NCI-H226 (cell line): ENCODE measurements at places on chromosomes 11 and 22.

DNA sequence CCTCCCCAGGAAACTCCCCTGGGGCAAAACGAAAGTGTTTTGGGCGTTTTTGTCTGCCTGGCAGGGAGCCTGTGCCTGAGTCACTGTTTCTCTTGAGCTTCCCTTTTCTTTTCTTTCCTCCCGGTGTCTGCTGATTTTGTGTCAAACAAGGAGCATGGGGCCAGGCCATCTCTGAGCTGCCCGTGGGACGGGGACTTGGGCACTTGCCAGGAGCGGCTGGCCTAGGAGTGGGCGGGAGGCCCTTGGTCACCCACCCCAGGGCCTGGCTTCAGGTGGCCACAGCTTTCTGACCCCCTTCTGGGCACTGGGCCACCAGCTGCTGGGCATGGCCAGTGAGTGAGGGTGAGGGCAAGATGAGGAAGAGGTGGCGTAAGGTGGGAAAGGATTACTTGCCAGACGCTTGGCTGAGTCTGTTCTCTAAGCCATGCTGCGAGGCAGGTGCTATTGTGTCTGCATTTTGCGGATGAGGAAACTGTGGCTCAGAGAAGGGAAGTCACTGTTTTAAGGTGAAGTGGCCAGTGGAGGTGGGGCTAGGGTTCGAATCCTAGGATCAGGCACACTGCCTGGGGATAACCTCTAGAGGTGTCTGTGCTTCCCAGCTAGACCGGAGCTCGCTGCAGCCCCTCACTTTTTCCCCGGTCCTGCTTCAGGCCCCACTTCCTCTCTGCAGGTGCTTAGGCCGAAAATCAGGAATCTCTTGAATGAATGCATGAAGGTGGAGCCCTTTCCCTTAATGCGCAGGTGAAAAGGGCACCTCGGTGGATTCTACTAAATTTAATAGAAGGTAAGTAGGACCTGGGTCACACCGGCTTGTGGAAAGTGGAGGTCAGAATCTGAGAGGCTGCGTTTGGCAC is 7.8 kb upstream of the NFAM1 start:
- DNase-seq = no peak

GRCh38 chr11:65954771-65955170 is 6.8 kb upstream of the SART1 start:
- DNase-seq = no peak

DNA sequence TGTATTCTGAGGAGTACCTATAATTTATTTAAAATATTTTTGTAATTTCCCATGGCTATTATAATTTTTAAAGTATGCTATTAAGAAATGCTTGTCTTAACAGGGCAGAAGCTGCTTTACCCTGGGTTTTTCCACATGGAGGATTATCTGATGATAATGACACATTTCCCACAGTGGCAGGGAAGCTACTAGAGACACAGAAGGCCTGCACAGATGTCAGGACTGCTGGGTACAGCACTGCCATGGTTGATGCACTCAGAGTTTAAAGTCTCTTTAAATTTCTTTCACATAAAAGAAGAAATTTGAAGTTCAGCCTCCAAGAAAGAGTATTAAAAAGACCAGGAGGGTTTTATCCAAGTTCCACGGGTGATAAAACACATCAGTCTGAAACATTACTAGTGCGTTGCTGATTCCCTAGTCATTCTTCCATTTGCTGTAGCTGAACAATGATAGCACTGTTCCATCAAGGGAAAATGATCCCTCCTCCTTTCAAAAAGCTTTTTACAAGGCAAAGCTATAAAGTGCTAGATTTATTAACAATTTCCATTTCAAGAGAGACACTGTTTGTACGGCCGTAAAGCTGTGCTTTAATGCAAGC is 363.0 kb downstream of the CNTN5 start:
- DNase-seq = no peak

DNA sequence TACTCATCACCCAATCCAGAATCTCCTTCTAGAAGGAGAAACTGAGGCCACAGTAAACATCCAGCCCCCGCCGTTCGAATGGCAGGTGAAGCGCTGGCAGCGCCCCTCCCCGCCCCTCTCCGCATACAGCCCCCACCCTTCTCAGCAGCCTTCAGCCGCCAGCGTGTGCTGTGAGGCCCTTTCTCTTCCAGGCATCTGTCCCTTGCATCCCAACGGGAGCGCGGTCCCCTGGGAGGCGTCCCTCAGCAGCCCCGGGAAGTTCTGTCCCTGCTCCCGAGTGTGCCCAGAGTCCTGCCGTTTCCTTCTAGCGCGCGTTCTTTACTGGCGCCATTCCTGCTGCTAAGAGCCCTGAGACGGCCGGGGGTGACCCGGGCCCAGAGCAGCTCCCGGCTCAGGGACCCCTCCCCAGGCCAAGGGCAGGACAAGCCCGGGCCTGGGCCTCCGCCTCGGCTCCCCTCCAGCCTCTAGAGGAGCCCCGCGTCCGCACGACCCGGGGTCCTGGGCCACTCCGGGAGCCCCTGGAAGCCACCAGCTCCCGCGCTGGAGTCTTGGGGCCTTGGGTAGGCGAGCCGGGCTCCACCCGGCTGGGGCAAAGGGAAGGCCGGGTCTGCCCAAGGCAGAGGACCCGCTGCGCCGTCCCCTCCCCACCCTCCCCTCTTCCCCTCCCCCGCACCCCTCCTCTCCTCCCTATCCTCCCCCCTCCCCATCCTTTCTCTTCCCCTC is 450.4 kb downstream of the OPCML start:
- DNase-seq = no peak

DNA sequence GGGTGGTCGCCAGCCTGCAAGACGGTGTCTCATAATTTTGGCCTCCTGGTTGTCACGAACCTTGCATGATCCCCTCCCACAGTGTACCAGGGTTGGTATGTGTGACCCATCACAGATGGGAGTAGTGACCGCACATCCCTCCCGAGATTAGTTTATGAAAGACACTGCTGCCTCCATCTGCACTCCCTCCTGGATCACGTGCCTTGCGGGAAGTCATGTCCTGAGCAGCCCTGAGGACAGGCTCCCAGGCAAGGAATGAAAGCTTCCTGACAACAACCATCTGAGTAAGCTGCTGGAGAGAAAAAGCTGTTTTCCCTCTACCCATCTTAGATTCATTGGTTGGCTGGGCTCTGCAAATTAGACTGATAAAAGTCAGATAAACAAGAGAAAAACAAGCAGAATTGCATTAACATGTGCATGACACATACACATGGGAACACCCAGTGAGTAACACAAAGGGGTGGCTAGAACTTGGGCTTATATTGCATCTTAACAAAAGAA is 14.4 kb upstream of the PAMR1 start:
- no peak for DNase-seq

GRCh38 chr11:90330632-90331031 is 107.8 kb upstream of the CHORDC1 start:
- DNase-seq = no peak

DNA sequence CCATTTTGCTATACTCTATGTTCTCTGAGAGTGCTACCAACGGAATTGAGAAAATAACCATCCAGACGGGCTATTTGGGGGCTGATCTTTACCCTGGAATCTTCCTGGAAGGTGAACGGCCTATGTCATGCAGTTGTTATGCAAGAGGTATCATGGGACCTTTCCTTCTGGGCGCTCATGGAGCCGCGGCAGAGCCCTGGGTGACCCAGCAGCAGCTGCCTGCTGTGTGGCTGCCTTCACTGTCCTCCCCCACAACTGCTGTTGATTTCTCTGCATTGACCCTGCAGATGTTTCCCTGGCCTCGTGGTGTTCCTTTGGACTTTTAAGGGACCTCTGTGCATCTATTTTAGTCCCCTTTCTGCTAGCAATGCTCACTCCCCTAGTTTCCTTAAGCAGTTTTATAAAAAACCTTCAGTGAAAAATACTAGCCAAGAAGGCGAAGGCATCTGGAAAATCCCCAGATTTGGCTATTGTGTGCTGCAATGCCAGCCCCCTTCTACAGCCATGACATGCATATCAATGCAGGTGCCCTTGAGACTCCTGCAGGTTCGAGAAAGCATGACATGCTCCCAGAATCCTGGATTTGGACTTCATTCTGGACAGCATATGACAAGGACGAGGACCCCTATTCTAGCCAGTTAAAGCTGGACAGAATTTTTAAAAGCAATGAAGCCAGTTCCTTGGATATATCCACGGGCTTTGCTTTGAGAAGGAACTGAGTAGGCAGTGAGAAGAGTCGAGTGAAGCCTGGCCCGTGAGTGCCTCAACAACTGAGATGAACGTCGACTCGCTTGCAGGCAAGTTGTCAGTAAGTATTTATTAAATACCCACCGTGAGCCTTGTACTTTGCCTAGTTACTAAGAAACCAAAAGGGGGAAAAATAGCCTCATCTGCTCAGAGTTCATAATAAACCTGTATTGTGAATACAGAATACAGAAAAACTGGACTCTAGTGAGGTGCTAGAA is at the start of gene SLC25A18:
TSS of gene SLC25A18 (plus strand) at position 593 of the 965 bp plus-strand sequence. CDS start 16,447 bp downstream, outside the sequence.
- DNase-seq = no peak

- no peak for DNase-seq
These were observed 960.6 kb downstream of the BRD1 start for GRCh38 chr22:48866906-48867681.

- no peak for DNase-seq
These were observed 238.1 kb upstream of the BLID start for GRCh38 chr11:122354025-122354697.

- no peak for DNase-seq
These were observed 63.5 kb downstream of the ATM start for GRCh38 chr11:108286370-108286769.

GRCh38 chr11:41005986-41006385 is 453.5 kb downstream of the LRRC4C start:
- no peak for DNase-seq

DNA sequence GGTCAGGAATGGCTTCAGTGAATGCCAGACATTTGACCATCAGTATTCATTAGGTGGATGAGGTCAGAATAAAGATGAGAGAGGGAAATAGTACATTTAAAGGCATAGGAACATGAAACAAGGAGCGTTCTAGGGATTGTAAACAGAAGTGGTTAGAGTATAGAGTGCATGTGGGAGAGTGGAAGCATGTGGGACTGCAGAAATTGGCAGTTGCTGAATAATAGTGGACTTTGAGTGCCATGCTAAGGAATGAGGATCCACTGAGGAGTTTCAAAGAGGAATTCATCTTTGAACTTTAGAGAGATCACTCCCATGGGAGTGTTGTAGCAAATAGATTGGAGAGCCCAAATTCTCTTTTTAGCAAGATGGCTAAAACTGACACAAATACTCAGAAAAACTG is 7.9 kb downstream of the RNF169 start:
- DNase-seq = no peak

- DNase-seq = peak; percentile 4
These were observed 101.1 kb downstream of the GRIK4 start for GRCh38 chr11:120612513-120613263.

- no peak for DNase-seq
These were observed 8.0 kb downstream of the B3GNT6 start for GRCh38 chr11:77042111-77042726.

- DNase-seq = no peak
These were observed 3.1 kb upstream of the TM7SF2 start for GRCh38 chr11:65108469-65109123.

GRCh38 chr11:32052215-32052614 is 38.7 kb upstream of the RCN1 start:
- peak; percentile 23 for DNase-seq

DNA sequence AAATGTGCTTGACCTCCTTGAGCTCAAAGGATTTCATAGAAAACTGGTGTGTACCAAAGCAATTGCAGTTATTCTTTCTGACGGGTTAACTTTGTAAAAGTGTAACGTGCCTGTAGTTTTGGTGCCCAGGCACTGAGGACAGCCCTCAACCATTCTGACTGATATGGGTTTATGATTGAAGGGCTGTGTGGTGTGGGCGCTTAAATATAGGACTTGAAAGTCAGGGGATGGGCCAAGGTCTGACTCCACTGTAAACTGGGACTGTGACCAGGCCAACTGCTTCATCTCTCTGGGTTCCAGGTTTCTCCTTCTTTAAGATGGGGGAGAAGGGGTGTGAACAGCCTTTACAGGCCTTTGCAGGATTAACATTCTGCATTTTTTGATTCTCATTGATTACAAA is 191.1 kb upstream of the ARHGAP20 start:
- no peak for DNase-seq

GRCh38 chr11:118799372-118799771 is 8.4 kb upstream of the DDX6 start:
- DNase-seq = no peak

DNA sequence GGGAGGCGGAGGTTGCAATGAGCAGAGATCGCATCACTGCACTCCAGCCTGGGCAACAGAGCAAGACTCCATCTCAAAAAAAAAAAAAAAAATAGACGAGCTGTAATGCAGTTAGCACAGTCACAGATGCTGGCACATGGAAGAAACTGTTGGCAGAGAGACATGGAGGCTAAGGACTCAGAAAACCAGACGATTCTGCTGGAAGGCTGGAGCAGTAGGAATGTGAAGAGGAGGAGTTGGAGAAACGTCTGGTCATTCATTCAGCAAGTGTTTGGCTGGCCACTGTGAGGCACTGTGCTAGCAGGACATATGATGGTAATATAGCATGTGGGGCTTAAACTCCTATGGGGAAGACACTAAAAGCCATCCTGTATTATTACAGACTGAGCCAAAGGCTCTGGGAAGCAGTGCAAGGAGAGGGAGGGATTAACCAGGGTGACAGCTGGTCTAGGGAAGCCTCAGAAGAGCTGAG is 5.0 kb downstream of the UQCR10 start:
- DNase-seq = no peak

DNA sequence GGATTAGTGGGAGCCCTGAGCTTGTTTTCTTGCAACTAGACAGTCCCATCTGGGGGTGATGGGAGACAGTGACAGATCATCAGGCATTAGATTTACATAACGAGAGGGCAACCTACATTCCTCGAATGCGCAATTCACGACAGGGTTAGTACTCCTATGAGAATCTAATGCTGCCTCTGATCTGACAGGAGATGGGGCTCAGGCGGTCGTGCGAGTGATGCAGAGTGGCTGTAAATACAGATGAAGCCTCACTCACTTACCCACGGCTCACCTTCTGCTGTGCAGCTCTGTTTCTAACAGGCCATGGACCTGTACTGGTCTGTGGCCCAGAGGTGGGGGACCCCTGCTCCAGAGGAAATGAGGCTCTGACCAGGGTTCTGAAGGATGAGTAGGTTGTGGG is 125.5 kb downstream of the FBXO7 start:
- DNase-seq = no peak

- no peak for DNase-seq
These were observed 4.0 kb downstream of the YPEL4 start for GRCh38 chr11:57645689-57646085.

DNA sequence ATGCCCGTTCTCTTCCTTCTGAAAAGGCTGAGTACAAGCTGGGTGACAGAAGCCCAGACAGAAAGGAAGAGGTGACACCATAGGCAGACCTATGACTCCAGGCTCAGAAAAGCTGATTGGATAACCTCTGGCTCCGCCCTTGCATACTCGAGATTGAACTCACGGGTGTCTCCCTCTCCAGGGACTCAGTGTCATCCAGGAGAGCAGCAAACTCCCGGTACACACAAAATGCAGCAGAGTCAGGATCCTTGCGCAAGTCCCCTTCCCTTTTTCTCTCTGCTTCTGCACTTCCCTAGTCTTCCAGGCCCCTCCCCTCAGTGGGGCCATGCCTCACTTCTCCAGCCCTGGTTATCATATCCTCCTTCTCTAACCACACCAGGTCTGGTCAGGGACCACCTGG is 9.8 kb downstream of the SCN4B start:
- no peak for DNase-seq
